CD8-positive, alpha-beta memory T cell (primary cell): ENCODE measurements at places on chromosomes 11 and 22. TPM values are rescaled to one million over a fixed set of nuclear protein-coding genes. Genes with fewer than 3 reads are reported as not detected.

Gene MOGAT2
- polyA plus RNA-seq = not detected

Gene APOL5
- not detected for polyA plus RNA-seq

Gene SLC22A12
- polyA plus RNA-seq = not detected

Gene TBX1
- not detected for polyA plus RNA-seq

Gene TMEM45B
- 1.6 TPM for polyA plus RNA-seq

Gene OR51B4
- polyA plus RNA-seq = not detected

Gene RASD2
- not detected for polyA plus RNA-seq
